ENCODE measurements at places on chromosomes 12 and 14.

GRCh38 chr12:93377252-93378195, at the start of gene NUDT4:
Gene NUDT4 (plus strand): TSS chr12:93377925. CDS start chr12:93378323, 398 bp downstream.
- DNase-seq, result peak; percentile 54

- DNase-seq, result no peak
Measured at GRCh38 chr12:87231818-87232217, 797.4 kb downstream of the C12orf50 start.

GRCh38 chr12:128418944-128419343, 152.0 kb downstream of the TMEM132C start:
- DNase-seq, result no peak

- no peak for DNase-seq
Measured at GRCh38 chr14:54173802-54174201, 217.2 kb upstream of the BMP4 start.

- no peak for DNase-seq
Measured at GRCh38 chr12:133235401-133236112, at the start of gene ANHX. Gene ANHX (minus strand): TSS chr12:133235877. CDS start chr12:133234356, 1,521 bp downstream.

DNA sequence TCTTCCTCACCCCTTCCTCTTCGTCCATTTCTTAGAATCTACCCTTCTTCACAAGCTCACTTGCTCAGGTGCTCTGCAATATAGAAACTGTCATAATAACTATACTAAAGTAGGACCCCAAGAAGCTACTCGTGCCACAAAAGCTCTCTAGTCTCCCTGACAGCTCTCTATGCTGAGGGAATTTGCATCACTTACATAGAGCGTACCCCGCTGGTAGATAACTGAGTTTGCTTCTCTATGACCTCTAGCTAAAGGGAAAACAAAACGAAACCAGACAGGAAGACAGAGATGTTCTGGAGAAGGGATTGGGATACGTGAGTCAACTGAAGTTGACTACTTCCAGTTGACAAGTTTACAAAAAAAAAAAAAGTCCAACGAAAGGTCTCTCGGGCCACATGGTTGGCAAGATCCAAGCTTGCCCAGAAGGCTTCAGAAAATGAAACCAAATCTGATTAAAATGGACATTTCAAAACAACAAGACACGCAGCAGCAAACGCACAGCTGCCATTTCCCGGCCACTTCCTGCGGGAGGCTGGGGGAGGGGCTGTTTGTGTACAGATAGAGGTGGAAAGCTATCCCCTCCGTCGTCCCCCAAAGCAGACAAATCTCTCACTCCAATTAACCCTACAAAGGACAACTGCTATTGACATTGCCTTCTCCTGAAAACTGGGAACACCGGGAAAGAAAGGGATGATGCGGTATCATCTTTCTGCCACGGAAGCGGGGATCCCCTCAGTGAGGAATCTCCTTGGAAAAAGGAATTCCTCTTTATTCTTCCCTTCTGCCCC, 1.3 kb downstream of the BAZ2A start:
- no peak for DNase-seq

DNA sequence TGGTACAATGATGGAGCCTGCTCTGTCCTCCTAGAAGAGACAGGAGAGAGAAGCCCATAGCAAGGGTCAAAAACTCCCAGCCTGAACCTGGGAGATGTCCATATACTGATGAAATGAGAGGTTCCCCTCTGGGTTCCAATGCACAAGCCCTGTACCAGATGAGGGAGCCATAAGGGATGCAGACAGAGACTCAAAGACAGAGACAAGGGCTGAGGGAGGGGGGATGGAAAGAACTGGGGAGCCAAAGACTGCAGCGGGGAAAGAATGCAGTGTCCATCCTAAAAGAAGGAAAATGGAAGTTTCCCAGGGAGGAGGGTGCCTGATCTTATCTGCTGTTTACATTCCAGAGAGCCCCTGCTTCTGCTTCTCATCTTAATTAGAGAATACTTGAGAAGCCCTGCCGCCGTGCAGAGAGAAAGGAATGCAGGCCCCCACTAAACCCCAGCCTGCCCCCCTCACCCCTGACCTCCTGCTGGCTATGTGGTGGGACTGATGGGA, 27.7 kb downstream of the KRT18 start:
- DNase-seq, result no peak

GRCh38 chr12:104888481-104888880, 69.6 kb downstream of the SLC41A2 start:
- DNase-seq, result no peak

GRCh38 chr12:11730299-11731041, 81.0 kb downstream of the ETV6 start:
- DNase-seq, result no peak

GRCh38 chr12:47757840-47758583, 668 bp downstream of the RAPGEF3 start:
- no peak for DNase-seq

DNA sequence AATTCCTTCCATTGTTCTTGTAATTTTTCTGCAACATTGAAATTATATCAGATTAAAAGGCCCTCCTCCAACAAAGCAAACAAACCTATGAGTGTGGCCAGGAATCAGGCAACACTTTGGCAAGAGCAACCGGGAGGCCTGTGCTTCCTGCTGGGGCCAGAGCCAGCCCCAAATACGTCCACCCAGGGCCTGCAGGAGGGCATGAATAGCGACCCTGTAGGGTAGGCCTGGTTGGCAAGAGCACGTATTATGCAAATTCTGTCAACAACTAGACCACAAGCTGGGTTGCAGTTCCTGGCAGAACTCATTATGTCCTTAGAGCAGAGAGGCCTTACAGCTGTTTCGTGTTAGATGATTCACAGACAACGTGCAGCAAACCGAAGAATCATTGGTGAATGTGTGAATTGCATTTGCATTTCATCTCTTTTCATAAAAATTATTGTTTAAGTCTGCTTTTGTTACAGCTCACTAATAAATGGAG, 26.9 kb upstream of the LGALS3 start:
- DNase-seq, result no peak

- DNase-seq, result no peak
Measured at GRCh38 chr14:61839507-61839906, 77.3 kb downstream of the SNAPC1 start.

GRCh38 chr14:54928216-54928615, 25.6 kb upstream of the GCH1 start:
- no peak for DNase-seq

- no peak for DNase-seq
Measured at GRCh38 chr12:26034371-26035142, 76.1 kb downstream of the RASSF8 start.

DNA sequence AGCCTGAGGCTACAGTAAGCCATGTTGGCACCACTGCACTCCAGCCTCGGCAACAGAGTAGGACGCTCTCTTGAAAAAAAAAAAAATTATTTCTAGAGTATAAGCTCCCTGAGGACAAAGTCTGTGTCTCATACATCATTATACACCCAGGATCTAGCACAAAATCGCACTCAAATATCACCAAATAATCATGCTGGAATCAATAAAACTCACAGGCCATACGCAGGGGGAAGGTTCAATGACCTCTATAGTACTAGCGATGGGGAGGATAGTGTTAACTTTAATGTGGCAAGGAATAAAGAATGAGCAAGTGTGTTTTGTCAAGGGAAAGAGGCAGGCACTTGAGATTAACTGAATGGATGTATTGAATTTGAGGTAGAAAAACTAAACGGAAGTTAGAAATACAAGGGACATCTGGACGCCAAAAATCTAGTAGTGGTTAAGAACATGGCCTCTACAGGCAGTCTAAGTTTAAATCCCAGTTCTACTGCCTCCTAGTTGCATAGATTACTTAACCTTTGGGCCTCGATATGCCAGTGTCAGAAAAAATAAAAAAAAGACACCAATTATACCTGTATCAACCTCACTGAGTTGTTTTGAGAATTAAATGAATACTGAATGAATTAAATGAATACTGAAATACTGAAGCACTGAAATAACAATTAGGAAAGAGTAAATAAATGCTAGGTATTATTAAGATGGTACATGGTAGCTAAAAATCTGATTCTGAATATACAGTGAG, 4.4 kb upstream of the AP4S1 start:
- DNase-seq, result no peak

DNA sequence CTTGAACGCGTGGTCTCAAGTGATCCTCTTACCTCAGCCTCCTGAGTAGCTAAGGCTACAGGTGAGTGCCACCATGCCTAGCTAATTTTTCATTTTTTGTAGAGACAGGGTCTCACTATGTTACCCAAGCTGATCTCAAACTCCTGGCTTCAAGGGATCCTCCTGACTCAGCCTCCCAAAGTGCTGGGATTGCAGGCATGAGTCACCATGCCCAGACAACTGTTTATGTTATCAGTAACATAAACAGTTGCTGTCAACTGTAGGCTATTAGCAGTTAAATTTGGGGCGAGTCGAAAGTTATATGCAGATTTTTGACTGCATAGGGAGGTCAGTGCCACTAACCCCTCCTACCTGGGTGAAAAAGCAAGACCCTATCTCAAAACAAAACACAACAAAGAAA, 26.2 kb upstream of the LRRK2 start:
- DNase-seq, result no peak

DNA sequence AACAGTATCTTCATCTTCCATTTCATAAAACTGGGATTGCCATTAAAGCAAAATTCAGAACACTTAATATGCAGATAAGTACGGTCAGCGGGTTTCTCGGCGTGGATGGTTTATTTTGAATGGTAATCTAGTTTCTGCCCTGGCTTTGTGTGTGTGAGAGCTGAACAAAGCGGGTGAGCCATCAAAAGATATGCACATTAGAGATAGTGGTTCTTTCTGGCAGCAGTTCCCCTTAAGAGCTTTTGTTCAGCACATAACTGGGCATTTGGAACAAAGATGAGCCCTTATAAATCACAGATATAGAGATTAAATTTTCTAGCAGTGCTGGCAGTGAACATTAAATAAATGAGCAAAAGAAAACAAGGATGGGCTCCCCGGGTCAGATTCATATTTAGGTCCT, 207.5 kb downstream of the CALM1 start:
- no peak for DNase-seq

DNA sequence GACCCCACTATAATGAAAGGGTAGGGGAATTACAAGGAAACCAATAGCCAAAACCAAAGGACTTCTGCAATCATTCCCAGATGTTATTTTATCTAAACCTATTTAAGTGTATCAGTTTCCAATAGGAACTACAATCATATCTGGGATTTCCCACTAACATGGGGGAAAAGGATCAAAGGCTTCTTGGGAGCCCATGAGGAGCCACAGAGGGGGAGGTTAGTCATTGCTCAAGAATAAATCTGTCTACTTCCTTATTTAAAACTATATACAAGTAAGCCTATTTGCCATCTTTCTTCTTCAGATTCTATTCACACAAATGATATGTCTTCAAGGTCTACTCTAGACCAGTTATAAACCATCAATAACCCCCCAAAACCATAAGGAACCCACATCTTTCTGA, 33.1 kb downstream of the FGD6 start:
- DNase-seq, result no peak

DNA sequence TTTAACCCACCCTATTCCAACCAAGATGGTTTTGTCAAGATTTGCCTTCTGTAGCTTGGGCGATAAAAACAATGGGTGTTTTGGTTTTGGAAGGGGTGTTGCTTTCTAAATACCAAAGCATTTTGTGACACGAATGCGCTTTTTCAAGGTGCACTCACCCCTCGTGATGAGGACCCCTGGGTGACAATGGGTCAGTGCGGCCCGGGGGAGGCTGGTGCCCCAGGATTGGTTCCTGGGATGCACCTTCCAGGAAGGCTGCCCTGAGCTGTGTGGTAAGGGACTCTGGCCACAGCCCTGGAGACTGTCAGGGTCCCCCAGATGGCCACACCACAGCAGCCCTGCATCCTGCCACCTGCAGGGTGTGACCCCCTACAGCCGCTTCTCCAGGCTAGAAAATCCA, 180.6 kb upstream of the MYL2 start:
- DNase-seq, result no peak

GRCh38 chr12:27865421-27865820, 85.4 kb upstream of the MANSC4 start:
- no peak for DNase-seq

GRCh38 chr12:46124132-46124847, 133.9 kb upstream of the SCAF11 start:
- DNase-seq, result no peak

DNA sequence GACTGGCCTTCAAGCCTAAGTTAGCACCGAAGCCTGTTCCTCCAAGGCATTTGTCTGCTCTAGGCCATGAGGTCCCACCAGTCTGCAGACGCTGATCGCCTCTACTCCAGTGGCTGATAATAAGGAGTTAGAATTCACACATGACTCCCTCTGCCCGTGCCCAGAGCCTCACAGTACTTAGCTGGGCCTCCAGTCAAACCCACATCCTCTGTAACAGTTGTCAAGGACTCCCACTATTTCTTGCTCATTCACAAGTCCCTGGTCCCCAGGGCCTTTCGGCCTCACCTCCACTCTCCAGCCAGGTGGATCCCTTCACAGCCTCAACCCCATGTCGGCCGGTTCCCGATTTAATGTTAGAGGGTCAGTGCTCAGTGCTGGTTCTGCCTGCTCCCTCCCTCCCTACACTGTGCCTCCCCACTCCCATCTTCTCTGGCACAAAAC, 6.3 kb upstream of the KRT5 start:
- no peak for DNase-seq

DNA sequence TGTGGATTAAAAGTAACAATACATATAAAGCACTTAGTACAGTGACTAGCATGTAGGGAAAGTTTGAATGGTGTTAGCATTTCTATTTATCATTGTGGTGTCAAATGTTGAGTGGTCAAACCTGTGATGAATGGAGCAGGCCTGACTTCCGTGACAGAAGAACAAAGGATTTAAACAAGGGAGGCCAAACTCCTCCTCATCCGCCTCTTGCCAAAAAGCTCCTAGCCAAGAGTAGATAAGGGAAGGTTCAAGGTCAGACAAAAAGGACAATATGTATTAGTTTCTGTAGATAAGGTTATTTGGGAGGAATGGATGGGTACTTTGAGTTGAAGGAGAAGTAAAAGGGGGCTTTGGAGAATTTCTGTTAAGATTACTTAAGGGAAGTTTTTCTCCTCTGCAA, 6.5 kb downstream of the RNASE7 start:
- no peak for DNase-seq

- no peak for DNase-seq
Measured at GRCh38 chr12:57739387-57739786, 845 bp upstream of the AGAP2 start.

DNA sequence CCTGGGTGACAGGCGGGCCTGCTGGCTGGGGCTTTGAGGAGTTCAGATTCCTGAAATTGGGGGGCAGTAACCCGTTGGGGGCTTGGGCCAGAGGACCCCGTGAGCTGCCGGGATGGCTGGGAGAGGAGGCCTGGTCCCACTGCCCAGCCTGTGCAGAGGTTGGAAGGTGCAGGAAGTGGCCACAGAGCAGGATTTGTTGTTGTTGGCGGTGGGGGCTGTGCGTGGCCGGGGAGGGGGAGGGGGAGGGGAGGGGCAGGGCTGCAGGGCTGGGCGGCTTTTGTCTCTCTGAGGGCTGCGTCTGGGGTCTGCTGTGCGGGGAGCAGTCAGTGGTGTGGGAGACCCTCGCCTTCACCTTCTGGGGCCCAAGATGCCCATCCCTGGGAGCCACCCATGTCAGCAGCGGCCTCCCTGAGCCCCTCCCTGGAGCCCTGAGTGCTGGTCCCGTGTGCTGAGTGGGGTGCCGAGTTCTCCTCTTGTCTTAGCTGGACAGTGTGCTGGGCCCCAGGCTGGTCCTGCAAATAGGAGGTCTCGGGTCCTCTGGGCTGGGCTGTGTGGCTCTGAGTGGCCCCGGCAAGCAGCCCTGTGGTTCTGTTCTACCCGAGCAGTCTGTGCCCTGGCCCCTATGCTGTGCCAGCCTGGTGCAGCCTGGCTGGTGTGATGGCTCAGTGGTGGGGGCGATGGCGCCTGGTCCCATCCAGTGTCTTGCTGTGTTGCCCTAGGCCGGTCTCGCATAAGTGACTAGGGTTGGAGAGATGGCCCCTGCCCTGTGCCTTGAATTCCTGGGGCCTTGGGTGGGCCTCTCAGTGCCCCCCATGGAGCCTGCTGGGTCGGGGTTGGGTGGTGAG, 10.3 kb downstream of the KIF26A start:
- no peak for DNase-seq

Data from cortex of kidney (tissue), 1 donor.